NCI-H524 (cell line): ENCODE measurements at places on chromosomes 16 and 17.

DNA sequence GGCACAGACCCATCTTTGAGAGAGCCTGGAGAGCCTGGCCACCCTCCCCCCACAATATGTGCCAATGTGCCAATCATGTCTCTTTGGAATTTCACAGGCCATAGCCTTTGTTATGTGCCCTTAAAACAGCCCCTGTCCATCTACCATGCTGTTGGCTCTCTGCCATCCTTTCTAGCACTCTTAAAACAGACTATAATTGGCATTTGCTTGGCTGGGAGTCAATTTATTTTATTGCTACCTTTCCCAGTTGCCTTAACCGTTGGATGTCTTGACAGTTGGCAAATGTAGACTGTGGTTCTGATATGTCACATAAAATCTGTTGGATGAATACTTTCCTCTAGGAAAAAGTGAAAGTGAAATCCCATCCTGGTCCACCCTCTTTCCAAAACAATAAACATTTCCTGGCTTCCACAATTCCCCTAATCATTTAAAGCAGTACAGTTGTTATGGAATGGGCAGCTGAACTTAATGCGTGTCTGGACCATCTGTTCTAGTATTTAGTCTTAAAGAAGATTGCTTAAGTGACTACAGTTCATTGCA, 394.0 kb downstream of the KCNJ2 start:
- DNase-seq = peak; percentile 96

GRCh38 chr16:89890886-89891657, 17.7 kb downstream of the TCF25 start:
- no peak for DNase-seq

DNA sequence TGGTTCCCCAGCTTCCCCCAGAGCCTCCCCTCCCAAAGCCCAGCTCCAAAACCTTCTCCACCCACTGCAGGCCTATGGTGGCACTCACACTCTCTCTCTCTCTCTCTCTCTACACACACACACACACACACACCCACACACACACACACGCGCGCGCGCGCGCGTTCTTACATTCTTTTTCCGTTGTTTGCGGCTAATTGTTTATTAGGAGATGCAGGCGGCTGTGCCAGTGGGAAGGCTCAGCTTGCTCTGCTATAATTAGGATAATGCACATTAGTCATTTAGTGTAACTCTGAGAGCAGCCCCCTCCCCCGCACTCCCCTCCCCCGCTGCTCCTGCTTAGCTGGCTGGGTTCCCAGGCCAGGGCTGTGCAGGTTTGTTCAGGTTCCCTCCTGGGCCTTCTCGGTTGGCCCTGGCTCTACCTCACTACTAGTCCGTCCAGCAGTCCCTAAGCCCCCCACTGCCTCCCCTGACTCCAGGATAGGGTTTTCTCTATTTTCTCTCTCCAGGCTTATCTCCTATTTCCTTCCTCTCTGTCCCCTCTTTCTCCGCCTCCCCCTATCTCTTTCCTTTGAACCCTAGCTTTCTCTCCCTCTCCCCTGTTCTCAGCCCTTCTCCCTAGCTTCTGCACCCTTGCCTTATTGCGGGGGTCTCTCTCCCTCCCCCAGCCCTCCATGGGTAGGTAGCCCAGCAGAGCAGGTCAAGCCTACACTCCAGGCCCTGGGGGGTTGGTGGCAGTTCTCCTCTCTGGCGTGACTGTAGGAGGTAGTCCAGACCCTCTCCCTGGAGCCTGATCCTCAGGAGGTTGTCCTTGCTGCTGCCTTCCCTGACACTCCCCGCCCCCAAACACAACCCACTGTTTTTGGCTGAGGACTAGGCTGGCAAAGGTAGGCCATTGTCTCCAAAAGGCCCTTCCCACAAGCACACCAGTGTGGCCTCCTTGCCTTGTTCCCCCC, 34.0 kb downstream of the TMEM132E start:
- DNase-seq = no peak

DNA sequence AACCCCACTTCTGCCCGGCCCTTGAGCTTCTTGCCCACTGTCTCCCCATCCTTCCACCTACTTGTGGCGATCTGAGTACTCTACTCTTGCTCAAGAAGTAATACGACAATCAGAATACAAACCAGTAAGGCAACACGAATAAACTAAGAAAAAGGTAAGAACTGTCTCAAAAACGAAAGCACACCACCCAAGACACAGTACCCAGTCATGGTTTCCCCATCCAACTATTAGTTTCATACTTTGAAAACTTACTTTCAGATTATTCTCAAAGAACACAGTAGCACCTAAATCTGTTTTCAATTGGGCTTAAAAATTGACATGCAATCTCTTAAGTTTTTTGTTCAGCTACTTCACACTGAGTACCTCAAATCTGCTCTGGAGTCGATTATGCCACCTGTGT, 13.9 kb downstream of the GINS2 start:
- DNase-seq = no peak

GRCh38 chr17:63503341-63503705, 19.8 kb upstream of the KCNH6 start:
- DNase-seq = no peak

DNA sequence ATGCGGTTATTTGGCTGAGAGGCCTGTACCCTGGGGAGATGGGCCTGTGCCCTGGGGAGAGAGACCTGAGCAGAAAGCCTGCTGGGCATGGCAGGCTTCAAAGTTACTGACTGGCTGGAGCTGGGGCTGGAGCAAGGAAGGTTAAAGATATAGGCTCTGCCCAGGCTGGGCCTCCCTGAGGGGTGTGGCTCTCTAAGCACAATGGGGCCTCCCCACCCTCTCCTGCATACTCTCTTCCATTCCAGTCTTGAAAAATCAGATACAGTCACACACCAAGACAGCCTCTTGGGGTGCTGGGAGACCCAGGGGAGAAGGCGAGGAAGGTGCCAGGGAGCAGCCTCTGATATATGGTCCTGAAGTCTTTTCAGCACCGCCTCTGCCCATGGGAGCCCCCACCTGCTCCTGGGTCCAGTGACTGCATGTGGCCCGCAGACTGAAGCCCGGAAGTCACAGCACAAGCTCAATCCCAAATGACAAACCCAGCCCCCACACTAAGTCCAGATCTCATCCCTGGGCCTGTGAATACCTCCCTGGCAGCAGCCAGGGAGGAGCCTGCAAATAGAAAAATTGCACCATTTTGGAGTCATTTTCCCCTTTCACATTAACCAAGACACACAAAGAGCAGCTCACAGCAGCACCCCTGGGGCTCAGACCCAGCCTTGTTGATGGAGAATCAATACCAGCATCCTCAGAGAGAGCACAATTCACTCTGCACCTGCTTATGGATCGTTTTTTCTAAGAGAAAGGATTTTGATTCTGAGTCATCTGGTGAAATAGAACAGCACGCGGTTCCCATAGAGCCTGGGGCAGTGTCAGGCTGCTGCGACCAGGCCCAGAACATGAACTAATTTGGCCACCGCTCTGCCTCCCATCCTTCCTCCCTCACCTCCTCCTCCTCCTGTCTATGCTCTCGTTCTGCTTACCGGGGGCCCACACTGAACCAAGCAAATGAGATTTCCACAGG, 25.6 kb upstream of the CACNG1 start:
- DNase-seq = no peak

DNA sequence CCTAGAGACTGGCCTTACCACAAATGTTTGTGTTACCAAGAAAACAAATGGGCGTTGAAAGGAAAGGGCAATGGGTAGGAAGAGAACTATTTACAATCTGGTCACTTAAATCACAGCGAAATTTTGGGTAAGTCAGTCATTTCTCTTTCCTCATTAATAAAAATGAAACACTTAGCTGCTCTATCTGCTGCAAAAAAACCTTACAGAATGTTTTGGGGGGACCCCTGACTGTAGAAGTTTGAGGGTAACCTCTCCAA, 742 bp upstream of the NUTF2 start:
- DNase-seq = no peak

DNA sequence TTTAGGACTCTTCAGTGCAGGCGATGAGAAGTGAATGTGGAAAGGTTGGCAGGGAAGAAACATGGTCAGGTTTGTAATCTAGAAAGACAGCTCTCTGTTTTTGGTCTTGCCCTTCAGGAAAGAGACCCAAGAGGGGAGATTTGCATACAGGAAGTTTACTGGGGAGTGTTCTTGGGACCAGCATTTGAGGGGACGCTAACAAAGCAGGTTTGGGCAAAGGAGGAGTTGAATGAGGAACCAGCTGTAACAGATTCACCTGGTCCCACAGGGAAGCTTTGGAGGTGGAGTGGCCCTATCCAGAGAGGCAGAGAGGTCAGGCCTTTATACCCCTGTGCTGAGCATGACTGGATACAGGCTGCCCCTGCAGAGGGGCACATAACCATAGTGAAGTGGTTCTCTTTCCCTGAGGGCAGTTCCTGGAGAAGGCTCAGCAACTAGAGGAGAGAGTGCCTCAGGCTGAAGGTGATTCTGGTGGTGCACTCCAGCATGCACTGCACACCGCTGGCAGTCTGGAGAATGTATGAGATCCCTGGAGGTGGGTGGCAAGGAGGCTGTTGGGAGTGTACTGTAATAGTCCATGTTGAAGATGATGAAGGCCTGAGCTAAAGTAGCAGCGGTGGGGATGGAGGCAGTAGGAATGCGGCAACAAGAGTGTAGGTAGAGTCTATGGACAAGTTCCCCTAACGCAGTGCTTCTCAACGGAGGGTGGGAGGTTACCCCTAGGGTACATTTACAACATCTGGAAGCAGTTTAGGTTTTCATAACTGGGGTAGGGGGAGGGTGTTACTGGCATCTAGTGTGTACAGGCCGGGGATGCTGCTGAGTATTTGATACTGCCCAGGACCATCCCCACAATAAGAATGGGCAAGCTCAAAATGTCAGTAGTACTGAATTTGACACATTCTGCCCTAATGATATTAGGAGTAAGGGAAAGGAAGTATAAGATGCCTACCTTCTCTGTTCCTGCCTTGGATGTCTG, 37.2 kb downstream of the MAP2K6 start:
- no peak for DNase-seq

- no peak for DNase-seq
These were observed 13.3 kb upstream of the COG7 start for GRCh38 chr16:23466162-23466885.

GRCh38 chr16:76531236-76531635, 254.0 kb downstream of the CNTNAP4 start:
- DNase-seq = no peak

DNA sequence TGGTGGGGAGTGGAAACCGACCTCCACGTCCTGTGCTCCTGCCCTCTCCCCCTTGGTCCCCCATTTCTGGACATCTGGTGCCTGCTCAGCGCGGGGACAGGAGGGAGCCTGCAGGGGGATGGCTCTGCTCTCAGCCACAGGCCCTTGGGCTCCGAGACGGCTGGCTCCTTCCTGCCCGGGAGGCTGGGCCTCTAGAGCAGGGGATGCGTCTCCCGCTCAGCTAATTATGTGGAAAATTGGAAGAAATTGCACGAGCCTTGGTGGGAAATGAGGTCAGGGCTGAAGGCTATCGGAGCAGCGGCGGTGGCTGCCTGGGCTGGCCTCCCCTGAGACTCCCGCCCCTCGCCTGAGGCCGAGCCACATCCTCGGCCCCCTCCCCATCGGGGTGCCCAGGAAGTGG, 154.6 kb upstream of the CIBAR2 start:
- DNase-seq = no peak

- no peak for DNase-seq
These were observed 78.4 kb downstream of the RPH3AL start for GRCh38 chr17:273981-274832.

GRCh38 chr17:6147042-6147441, 76.9 kb downstream of the WSCD1 start:
- DNase-seq = no peak

- no peak for DNase-seq
These were observed 142.5 kb downstream of the IRX3 start for GRCh38 chr16:54143934-54144571.

DNA sequence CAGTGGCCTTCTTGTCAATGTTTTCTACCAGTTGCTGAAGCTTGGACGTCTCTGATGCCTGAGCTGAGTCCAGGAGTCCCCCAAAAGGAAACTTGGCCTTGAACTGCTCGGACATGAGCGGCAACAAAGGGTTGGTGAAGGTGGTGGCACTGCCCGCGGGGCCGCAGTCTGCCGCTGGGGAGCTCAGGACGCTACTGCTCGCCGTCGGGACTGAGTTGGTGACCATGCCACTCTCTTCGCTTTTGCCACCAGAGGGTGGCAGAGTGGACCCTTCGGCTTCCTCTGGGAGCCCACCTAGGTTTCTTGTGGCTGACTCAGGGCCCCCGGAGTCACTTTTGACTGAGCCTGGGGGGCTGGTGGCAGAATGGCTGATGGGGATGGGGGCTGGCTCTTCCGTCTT, 11.0 kb downstream of the SALL1 start:
- no peak for DNase-seq

- DNase-seq = no peak
These were observed 2.6 kb upstream of the OMG start for GRCh38 chr17:31299624-31300023.

DNA sequence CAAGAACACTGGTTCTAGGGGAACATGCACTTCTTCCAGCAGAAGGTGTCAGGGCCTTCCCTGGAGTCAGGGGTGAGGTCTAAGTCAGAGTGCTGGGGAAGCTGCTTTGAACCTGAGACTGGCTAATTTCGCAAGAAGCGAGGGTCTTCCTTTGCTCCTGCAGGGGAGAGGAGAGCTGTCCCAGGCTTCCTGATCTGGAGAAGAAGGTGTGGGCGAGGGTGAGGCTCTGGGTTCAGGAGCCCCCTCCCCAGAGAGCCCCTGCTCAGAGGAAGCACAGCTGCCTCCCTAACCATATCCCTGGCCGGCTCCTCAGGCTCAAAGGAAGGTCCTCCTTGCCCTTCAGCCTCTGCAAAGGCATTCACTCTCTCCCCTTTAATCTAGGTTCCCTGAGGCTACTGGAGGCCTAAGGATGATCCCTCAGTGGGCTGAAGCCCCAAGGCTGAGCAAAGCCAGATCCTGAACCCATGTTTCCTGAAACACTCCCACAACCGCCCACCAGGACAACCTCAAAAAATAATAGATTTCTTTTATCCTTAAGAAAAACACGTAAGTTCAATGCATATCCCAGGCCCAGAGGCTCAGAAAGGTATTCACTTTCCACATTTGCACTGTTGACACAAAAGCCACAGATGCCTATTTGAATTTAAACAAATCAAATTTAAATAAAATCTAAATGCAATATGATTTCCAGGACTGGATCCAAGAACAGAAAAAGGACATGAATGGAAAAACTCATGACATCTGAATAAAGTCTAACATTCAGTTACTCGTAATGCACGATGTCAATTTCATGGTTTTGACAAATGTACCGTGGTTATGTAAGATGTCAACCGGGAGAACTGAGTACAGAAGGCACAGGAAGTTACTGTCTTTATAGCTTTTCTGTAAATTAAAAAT, 71.5 kb upstream of the RCVRN start:
- no peak for DNase-seq

DNA sequence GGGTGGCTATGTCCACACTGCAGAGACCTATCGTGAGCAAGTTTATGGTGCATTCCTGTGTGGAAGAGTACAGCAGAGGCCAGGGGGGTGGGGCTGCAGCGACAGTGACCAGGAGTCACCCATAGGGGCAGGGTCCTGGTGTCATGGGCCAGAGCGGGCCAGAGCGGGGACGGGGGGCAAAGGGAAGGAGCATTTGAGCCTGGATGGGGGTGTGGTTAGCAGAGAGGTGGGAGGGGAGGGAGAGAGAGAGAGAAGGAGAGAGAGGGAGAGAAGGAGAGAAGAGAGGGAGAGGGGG, 17.8 kb downstream of the JPH3 start:
- no peak for DNase-seq
